ENCODE measurements at places on chromosomes 11 and 22.

DNA sequence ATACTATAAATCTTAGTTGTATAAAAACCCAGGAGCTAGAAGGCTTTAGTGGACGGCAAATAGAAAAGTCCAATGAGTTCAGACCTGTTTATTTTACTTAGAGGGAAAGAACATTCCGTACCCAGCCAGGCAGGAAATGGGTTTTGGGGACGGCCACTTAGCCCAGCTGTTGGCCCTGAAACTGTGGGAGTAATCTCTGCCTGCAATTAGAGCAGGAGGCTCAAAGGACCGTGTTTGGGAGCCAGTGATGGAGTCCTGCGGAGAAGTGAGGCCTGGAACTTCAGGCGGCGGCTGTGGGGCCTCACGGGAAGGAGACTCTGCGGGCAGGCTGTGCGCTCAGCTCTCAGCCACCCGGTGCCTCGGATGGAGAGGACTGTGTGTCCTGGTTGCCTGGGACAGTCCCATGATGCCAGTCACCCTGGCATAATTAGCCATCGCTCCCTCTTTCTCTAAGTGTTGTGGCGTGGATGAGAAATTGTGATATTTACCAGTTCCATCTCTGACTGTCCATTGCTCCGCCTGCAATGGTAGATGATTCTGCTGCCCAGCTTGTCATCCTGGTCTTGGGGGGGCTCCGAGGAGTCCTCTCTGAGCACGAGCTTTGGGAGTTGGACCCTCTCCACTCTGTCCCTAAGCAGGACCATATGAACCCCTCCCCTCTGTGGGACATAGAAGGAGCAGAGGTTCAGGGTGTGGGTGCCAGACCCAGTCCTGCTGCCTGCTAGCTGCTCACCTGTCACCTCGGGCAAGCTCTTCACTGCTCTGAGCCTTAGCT, 530.3 kb downstream of the TBC1D22A start:
- DNase-seq: no peak

GRCh38 chr11:47918882-47919495, 61.4 kb upstream of the PTPRJ start:
- no peak for DNase-seq

DNA sequence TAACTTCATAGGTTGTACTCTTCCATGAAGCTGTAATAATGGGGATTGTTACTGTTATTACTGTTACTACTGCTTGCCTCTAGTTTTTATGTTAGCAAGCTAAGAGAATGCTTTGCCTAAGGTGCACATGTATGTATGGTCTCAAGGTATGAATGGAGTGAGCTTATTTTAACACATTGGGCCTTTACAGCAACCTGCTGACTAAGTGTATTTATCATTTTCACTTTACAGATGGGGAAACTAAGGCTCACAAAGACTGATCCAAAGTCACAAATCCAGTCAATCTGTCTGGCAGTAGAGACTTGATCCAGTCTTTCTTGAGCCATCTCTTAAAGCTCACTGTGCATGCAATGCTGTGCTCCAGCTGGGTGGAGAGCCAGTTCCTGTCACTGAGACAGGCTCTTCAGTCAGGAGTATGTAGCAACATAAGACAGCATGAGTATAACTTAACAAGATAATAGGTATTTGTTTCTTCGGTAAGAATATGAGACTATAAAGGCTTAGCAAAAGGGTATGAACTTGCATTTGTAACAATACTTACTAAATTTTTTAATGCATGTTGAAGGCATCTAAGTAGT, 66.5 kb downstream of the PPP2R1B start:
- DNase-seq: no peak

GRCh38 chr11:2663506-2663905, 36.3 kb downstream of the KCNQ1OT1 start:
- DNase-seq: no peak
